ENCODE measurements at places on chromosomes 13 and 19.

GRCh38 chr19:39970425-39970674 lies 615 bp upstream of the PSMC4 start:
- no peak for DNase-seq

GRCh38 chr13:98941126-98941525 lies 36.7 kb downstream of the DOCK9 start:
- no peak for DNase-seq

DNA sequence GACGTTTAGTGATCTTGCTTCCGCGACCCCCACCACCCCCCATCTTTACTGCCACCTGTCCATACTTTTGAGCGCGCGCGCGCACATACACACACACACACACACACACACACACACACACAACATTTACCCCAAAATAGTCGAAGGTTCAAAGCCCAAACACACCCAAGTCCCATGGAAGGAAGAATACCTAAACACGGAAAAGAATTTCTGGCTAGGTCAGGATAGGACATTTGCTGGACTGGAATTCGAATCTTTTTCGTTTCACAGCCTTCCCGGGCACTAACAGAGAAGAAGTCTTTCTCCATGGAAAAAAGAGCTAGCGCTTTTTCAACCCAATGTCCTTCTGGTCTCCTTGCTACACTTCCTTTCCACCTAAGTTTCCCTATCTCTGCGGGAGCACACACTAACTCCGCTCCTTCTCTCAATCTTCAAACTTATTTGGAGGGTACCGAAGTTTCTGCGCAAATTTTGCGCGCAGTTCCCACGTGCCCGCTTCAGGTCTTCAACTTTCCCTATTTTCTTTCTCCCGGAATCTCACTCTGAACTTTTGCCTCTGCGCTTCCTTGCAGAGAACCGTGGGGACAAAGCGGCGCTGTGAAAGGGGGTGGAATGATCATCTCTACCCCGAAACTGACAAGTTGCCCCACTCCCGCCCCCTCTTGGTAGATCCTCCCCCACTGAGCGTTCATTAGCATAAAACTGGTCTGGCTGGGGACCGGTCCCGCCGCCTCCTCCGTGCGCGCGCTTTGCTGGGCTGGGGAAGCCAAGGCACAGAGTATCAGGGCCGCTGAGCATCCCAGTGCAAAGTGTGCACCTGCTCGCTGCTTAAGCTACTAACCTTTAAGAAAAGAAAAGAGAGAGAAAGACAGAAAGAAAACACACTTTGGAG lies 2.7 kb downstream of the DACH1 start:
- no peak for DNase-seq

GRCh38 chr19:11337080-11337479 lies 2.4 kb downstream of the RAB3D start:
- DNase-seq, result no peak

DNA sequence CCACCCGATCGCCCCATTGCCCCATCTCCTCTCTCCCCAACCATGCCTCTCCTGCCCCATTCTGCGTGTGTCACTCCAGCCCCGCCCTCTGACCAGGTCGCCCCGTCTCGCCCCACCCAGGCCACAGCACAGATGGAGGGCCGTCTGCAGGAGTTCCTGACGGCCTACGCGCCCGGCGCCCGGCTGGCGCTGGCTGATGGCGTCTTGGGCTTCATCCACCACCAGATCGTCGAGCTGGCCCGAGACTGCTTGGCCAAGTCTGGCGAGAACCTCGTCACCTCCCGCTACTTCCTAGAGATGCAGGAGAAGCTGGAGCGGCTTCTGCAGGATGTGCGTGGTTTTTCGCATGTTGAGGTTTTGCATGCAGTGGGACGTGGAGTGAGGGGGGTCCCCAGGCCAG lies 26.2 kb downstream of the MAST3 start:
- DNase-seq, result no peak

Data from fibroblast of upper back skin (primary cell).